Inflammatory macrophage treated with lipopolysaccharide for 1 hour (primary cell): ENCODE measurements at places on chromosomes 1 and 21.
A peak's percentile ranks its signal among the peaks of the same experiment; 100 is the strongest.

- DNase-seq = peak; percentile 34
Measured at GRCh38 chr1:26585471-26585870, 55.9 kb downstream of the RPS6KA1 start.

DNA sequence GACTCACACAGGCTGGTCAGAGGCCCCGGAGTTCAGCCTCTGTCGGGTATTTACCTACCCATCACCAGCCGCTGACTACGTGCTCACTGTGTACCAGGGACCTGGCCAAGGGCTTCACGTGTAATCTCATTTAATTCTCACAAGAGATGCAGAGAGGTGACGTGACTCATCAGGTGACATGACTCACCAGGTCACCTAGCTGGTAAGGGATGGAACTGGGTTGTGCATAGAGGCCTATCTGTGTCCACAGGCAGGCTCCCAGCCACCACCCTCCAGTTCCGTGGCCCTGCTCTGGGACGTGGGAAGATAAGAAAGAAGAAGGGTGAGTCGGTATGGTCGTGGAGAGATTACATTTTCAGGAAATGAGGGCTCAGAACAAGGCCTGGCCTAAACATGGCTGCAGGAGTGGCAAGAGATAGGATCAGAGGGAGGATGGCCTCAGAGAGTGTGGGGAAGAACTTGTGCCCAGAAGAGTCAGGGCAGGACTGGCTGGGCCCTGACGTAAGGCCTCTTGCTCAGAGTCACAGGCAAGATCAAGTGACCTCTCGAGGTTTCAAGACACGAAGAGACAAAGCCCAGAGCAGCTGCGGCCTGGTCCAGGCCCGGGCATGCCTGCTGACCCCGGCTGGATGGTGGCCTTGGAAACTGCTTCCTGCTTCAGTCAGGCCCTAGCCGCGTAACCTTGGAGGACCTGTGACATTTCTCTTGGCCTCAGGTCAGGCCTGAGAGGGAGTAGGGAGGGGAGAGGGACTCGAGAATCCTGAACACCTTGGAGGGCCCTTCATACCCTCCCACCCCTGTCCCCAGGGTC, 52.7 kb upstream of the WASF2 start:
- DNase-seq = no peak

GRCh38 chr1:174800216-174800851, 199.4 kb upstream of the CACYBP start:
- DNase-seq = no peak

- peak; percentile 18 for DNase-seq
Measured at GRCh38 chr1:113677250-113678158, 81.8 kb downstream of the PHTF1 start.

- DNase-seq = no peak
Measured at GRCh38 chr1:36118447-36119204, 6.4 kb downstream of the COL8A2 start.
